ENCODE measurements at places on chromosomes 4 and X.

- no peak for DNase-seq
These were observed 32.6 kb downstream of the HMX1 start for GRCh38 chr4:8838961-8839431.

- no peak for DNase-seq
These were observed 263.6 kb downstream of the PTTG2 start for GRCh38 chr4:38223782-38224236.

GRCh38 chr4:87026800-87027495, 92.1 kb downstream of the AFF1 start:
- no peak for DNase-seq

DNA sequence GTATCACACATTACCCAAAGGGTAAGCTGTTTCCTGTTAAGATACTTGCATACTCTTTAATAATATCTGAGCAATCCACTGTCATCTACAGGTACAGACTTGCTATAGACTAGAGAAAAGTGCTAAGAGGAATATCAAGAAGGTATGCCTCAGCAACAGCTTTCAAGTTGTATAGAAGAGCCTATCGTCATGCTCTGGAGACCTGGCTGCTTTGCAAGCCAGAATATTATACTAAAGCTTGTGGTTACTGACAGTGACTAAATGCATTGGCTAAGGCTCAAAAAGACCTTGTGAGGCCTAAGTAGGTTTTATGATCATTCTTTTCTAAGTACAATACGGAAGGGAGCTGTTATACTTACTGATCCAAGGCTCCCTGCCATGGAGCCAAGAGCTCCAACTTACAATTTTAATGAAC, 11.3 kb downstream of the LAMP2 start:
- DNase-seq = no peak

Data from NCI-H2029 treated with DMSO at 0.1 percent for 48 hours (cell line).